ENCODE measurements at places on chromosomes 1 and 21.

DNA sequence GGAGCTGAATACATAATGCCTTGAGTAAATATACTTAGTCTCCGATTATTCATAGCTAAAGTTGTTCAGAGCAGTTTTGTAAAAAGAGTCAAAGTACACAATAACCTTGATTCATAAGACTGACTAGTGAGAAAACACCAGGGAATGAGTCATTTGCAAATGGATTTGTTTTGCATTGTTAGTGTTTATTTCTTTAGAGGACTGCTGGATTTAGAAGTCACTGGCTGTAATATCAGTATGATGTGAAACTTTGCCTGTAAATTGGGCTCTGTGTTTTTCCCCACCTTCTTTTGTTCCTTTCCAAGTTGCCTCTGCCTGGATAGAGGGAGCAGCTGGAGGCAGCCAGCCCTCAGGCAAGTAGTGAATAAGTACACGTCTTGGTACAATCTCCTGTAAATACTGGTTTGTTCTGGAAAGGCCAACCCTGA is 474.7 kb downstream of the NUF2 start:
- peak; percentile 15 for DNase-seq

GRCh38 chr1:60889709-60890108 is 192.7 kb upstream of the NFIA start:
- no peak for DNase-seq

DNA sequence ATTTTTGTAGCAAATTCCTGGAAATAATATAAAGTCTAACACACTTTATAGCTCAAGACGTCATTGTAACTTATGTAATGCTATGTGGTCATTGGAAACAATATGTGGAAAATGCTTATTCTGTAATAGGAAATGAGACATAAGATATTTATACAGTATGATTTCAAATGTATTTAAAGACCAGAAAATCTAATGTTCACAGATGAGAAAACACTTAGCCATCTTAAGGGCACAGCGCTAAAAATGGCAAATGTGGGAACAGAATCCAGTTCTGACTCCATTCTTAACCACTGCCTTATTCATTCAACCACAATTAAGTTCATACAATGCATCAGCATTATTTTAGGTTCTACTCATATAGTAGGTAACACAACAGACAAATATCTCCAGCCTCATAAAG is 12.5 kb downstream of the CSDE1 start:
- DNase-seq: peak; percentile 25

- no peak for DNase-seq
Measured at GRCh38 chr1:77977989-77978292, 931 bp downstream of the FUBP1 start.

DNA sequence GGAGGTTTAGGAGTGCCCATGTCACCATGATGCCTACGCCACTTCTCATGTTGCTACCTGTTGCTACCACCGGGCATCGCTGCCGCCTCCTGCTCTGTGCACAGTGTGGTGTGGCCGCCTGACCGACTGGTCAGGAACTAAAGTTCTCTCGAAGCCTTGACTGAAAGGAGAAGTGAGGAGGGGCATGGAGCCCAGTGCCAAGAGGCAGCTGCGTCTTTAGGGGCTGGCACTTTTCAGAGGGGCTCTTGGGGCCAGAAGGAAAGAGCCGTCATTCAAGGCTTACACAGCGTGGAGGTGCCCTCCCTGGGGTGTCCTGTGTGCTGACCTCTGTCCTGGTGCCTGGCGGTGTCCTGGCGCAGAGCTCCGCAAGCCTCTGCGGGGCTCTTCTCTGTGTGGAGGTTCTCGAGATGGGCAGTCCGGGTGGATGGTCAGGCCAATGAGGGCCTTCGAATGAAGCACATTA is 57.2 kb downstream of the ADARB1 start:
- no peak for DNase-seq

DNA sequence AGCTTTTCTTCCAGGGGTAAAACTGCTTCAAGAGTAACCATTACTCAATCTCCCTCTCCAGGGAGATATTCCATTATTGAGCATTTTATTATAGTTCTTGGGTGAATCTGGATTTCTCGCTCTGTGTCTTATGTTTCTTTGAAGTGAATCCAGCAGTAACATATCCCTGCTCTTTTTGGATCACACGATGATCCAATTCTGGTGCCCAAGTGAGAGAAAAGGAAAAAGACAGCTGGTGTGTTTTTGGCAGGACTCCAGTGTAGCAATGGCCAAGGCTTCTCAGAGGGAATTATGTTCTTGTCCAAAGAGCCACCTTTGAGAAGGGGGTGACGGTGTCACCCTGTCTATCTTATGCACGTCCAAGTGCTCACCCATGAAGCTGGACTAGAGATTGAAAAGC is 140.3 kb upstream of the ERRFI1 start:
- no peak for DNase-seq

DNA sequence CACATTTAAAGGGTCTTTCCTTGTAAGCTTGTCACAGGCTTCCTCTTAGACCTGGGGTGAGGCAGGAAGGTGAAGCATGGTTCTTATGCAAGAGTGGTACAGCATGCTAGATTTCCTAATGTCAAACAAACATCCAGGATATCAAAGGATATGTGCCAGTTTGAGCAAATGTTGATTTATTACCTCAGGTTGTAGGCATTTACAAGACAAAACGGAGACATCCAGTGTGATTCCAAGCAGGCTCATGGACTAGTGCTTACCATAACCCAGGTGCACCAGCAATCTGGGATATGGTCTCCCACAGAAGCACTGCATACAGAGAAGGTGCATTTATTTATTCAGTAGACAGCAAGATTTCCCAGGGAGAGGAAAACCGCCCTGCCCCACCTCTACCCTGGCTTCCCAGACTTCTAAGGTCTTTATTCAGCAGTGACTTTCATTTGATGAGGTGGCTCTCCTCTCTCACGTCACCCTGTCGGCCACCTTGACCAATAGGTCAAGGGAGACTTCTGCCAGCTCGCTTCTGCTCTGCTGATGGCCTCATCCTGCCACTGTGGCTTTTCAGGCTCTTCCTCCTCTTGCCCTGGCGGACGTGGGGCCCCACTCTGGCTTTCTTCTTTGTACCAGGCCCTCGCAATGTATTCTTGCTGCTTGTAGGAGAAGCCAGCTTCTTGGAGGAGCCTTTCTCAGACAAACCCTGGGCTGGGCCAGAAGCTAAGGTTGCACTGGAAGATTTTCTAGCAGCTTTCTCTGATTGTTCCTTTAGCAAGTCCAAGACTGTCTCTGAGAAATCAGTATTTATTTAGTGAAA is 25.6 kb downstream of the HHIPL2 start:
- no peak for DNase-seq

DNA sequence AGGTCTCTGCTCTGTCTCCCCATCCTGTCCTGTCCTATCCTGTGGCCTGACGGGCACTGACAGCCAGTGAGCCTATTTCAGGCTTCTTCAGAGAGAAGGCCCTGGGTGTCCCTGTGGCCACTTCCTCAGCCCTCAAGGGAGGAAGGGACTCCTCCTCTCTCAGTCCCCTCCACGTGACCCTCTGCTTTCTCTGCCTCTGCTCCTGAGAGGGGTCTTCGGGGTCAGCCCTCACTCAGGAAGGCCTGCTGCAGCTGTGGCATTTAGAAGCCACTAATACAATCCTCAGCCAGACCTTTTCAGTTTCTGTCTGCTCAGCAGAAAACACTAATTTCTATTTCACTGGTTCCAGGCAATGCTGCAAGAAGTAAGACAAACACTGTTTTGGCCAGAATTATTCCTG is 43.6 kb upstream of the ETV3 start:
- no peak for DNase-seq

DNA sequence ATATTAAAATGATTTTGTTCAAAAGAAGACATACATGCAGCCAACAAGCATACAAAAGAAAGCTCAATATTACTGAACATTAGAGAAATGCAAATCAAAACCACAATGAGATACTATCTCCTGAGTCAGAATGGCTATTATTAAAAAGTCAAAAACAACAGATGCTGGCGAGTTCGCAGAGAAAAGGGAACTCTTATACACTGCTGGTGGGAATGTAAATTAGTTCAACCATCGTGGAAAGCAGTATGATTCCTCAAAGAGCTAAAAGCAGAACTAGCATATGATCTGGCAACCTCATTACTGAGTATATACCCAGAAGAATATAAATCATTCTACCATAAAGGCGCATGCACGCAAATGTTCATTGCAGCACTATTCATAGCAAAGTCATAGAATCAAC is 126.0 kb upstream of the HMCN1 start:
- DNase-seq: peak; percentile 38

- no peak for DNase-seq
Measured at GRCh38 chr1:56077206-56077605, 502.2 kb downstream of the PLPP3 start.

DNA sequence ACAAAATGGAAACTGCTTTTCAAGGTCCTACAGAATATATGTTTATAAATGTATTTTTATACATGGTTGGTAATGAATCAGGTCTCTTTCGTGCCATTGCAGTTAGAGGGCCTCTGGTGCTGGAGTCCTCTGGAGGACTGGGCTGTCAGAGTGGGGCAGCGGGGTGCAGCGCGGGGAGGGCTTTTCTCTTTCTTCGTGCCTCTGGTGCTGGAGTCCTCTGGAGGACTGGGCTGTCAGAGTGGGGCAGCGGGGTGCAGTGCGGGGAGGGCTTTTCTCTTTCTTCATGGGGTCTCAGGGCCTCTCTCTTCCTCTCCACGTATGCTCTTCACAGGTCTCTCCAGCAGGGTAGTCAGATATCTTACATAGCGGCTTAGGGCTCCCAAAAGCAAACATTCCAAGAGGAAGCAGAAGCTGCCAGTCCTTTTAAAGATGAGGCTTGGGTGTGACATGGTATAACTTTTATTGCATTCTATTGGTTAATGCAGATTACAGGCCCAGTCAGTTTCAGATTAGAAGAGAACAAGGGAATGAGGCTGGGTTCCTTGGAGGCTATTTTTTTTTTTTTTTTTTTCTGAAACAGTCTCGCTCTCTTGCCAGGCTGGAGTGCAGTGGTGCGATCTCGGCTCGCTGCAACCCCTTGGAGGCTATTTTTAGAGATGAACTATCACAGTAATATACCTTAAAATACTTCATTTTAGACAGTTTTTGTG is 13.1 kb downstream of the SDCCAG8 start:
- DNase-seq: peak; percentile 36

- no peak for DNase-seq
Measured at GRCh38 chr1:241677201-241677600, 25.1 kb downstream of the WDR64 start.

GRCh38 chr1:15229707-15230131 is 17.3 kb upstream of the FHAD1 start:
- no peak for DNase-seq

- DNase-seq: no peak
Measured at GRCh38 chr1:113648478-113648877, 110.8 kb downstream of the PHTF1 start.

GRCh38 chr21:45363921-45364467 is 41.0 kb upstream of the COL18A1 start:
- peak; percentile 97 for DNase-seq

- DNase-seq: no peak
Measured at GRCh38 chr1:12114916-12115315, 51.8 kb downstream of the TNFRSF8 start.

GRCh38 chr21:46000731-46001641 is 19.4 kb downstream of the COL6A1 start:
- DNase-seq: no peak

DNA sequence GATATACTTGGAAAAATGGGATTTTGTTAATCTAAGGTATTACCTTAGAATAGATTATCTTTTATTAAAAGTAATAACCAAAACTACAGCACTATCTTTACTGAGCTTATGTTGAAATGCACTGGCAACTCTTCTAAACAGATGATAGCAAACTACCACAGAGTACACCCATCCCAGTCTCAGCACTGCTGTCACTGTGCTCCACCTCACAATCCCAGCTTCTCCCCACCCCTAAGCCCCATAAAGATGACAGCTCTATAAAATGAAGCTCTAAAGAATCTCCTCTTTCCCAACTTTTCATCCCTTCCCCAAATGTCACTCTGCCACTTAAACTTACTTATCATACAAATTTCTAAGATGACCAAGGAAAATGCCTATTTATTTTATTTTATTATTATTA is 6.4 kb downstream of the DSTYK start:
- no peak for DNase-seq

DNA sequence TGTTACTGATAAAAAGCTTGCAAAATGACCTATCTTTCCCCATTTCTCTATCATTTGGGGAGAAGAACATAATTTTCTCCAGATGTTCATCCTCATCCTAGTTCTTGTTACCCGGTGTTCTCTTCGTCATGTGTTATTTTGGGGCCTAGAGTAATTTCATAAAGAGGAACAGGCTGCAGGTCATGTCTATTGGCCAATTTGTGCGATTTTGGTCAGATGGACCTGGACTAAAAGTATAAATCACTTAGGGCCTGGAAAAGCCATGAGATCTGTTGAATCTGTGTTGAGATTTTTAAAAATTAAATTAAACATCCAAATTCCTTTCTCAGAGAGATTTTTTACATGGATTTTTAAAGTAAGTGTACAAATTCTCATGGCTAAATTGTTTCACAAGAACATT is 241.3 kb upstream of the PLXNA2 start:
- DNase-seq: no peak

GRCh38 chr1:211336161-211336560 is 9.5 kb downstream of the TRAF5 start:
- no peak for DNase-seq

GRCh38 chr1:93692451-93692861 is 10.8 kb upstream of the BCAR3 start:
- peak; percentile 58 for DNase-seq

- no peak for DNase-seq
Measured at GRCh38 chr1:63523738-63524137, 413 bp downstream of the EFCAB7 start.

Measured in fibroblast of skin of right quadriceps (primary cell).